ENCODE measurements at places on chromosomes 16 and 17.
A peak's percentile ranks its signal among the peaks of the same experiment; 100 is the strongest.

DNA sequence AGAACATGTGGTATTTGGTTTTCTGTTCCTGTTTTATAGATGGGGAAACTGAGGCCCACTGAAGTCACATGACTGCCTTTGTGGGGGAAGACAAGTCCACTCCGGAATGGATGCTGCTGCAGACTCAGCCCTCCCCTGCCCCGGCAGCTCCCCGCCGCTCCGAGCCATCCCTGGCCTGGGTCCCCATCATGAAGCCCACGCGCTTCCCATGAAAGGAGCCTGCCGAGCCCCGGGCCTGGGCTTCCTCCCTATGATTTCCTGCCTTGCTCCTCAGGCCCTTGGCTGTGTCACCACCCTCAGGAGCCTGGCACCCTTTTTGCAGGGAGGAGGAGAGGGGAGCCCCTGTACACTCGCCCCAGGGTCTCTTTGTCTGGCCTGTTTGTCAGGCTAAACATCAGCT lies 125.3 kb upstream of the FOXF1 start:
- DNase-seq, result no peak

DNA sequence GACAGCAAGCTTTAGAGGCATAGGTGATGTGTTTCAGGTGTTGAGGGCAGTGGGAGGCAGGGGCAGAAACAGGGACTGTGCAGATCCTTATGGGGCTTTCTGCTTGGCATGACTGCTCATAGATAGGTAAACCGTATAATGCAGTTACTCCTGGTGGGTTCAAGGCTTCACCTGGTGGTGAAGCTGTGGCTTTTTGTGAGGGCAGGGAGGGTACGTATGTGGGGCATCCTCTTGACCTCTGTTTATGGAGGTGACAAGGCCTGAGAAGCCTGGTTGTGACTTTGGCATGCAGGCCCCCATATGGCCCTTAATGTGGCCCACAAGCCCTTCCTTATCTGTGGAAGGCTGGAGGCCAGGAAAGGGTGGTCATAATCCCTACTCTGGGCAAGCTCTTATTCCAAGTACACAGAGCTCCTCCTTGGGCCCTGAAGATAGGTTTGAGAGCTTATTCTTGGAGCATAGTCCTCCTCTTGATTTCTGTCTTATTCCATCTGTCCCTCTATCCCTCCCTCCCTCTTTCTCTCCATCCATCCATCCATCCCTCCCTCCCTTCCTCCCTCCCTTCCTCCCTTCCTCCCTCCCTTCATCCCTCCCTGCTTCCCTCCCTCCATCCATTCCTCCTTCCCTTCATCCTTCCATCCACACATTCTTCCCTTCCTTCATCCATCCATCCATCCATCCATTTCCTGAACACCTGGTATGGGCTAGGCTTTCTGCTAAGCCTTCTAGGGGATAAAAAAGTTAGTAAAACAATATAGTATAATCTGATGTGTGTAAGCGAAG lies 1.3 kb upstream of the CCL16 start:
- no peak for DNase-seq

DNA sequence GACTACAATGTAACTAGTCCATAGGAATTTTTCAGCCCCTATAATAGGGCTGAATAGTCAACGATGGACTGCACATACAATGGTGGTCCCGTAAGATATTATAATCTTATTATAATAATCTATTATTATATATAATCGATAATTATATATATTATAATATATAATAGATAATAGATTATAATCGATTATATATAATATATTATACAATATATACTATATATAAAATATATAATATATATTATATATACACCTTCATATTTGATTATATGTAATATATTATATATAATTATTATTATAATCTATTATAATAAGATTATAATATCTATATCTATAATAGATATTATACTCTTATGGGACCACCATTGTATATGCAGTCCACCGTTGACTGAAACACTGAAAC lies 238.8 kb downstream of the XYLT1 start:
- DNase-seq, result no peak

- DNase-seq, result no peak
Observed at GRCh38 chr17:30915833-30916611, 5.7 kb upstream of the ADAP2 start.

GRCh38 chr16:51071326-51071725 lies 79.7 kb downstream of the SALL1 start:
- DNase-seq, result no peak

GRCh38 chr16:57627184-57627871 lies 1.1 kb upstream of the ADGRG1 start:
- peak; percentile 91 for DNase-seq

DNA sequence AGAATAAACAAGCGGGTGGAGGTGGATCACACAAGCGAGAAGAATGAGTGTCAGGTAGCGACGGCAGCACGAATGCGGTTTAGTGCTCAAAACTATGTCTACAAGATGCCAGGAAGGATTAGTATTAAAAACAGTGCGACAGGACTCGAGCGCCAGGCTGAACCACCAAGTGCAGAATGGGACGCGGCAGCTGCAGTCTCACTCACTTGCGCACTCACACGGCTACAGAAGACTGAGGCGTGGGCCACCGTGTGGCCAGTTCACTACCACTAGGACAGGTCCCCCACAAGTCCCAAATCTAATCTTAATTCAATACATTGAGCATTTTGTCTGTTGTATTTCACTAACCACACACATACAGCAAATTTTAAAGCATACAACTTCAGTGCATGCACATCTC lies 35.7 kb upstream of the TRAP1 start:
- DNase-seq, result no peak

DNA sequence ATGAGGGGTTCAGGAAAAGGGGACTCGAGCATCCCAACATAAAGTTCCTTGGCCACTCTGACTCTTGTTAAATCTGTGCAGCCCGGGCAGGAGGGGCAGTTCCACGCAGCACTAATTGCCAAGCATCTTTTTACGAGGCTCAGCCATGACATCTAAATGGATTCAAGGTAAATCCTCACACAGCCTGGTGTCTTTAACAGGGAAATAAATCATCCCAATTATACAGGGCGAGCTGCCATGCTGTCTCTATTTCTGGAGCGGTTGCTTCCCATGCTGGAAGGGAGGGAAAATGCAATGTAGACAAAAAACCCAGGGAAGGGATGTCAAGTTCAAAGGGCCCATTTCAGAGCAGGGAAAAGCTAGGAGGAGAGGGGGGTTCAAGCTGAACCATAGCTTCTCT lies 110.0 kb downstream of the GAS7 start:
- DNase-seq, result no peak

DNA sequence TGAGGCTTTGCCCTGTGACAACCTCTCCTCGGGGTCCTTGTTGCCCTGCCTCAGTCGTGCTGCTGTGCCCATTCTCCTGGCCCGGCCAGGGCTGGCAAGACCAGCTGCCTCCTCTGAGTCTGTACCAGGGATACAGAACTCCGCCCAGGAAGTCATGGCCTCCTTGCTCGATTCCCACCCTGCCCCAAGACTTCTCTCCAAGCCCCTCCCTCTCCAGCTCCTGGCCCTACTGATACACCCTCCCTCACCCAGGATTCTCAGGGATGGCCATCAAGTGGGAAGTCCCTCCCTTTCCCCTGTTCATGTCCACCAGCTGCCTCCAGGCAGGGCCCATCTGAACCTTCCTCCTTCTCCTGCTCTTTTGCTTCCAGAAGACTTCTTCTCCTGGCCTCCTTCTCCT lies 11.2 kb upstream of the TMEM208 start:
- DNase-seq, result peak; percentile 35

DNA sequence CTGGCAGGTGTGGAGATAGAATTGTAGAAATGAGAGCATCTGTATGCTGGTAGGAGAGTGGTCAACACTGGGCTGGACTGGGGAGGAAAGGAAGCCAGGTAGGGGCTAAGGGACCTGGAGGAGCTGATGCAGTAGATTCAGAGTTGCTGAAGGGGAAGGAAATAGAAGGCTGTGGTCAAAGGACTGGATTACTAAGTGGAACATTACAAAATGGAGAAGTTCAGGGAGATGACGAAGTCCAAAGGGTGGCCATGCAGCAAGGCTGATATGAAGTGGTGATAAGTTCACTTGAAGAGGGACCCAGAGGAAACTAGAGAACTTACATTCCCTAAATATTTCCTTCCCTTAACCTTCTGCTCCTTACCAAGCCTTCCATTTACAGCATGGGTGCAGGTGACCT lies 8.6 kb upstream of the CCL2 start:
- no peak for DNase-seq

DNA sequence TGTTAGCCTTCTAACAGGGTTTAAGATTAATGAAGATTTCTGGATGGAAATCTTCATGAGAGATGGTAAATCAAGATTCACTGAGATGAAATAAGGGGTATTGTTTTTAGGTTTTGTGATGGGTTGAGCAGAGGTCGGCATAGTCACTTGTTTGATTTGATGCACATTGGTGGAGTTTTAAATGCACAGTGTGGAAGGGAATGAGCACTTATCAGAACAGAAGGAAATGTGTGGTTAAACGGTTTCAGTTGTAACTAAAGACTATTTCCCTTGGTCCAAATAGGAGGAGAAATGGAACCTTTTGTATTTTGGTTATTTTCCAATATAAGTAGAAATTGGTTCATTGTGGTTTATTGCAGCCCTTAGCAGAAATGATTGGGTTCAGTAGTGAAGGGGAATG lies 34.1 kb downstream of the CBFB start:
- no peak for DNase-seq

DNA sequence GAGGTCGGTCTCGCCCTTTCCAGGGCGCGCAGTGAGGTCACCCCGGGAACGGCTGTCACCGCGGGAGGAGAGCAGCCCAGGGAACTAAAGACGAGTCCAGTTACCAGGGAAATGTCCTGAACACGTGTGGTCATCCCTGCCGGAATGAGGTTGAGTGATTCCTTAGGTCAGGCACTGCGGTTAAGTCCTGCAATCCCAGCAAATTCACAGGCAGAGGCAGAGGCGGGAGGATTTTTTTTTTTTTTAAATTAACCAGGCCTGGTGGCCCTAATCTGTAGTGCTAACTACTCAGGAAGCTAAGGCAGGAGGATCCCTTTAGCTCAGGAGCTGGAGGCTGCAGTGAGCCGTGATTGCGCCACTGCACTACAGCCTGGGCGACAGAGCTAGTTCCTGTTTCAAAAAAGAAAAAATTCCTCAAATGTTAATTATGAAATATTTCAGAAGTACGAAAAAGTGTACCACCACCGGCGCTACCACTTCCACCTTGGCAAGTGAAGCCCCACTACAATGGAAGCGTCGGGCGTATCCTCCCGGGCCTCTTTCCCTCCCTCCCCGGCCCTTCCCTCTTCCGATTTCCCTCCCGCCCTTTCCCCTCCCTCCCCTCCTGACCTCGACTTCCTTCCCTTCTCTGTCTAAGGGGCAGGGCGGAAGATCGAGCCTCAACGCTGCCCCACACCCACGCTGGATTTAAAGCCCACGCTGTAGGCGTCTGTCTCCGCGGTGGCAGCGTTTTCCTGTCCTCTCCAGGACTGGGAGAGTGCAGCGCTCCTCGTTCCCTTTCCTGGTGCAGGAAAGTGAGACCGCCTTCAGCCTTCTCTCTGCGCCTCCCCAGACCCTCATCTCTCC lies 27.3 kb downstream of the SLFN11 start:
- peak; percentile 84 for DNase-seq

- peak; percentile 41 for DNase-seq
Observed at GRCh38 chr17:63573634-63574033, 23.4 kb downstream of the DCAF7 start.

DNA sequence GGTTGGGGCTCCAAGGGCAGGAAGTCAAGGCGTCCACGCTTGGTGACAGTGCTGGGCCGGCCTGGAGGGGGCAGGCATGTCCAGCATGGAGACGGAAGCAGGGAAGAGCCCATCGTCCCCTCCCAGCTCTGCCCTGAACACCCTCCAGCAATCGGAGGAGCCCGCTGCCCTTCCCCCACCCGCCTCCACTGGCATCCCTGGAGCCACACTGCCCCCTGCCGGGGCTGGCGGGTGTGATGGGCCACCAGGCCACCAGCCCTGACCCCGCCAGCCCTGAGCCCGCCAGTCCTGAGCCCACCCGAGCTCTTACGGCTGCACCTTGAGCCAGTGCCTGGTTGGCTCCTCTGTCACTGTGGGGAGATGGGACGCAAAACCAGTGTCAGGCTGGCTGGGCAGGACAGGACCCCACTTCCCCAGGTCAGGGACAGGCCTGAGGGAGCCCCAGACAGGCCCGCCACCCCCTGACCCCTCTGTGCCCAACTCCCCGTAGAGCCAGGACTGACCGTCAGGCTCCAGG lies 4.1 kb upstream of the CDH15 start:
- DNase-seq, result peak; percentile 95

- peak; percentile 59 for DNase-seq
Observed at GRCh38 chr17:27430882-27431491, 25.3 kb upstream of the KSR1 start.

GRCh38 chr16:72277749-72278148 lies 105.8 kb upstream of the PMFBP1 start:
- no peak for DNase-seq

DNA sequence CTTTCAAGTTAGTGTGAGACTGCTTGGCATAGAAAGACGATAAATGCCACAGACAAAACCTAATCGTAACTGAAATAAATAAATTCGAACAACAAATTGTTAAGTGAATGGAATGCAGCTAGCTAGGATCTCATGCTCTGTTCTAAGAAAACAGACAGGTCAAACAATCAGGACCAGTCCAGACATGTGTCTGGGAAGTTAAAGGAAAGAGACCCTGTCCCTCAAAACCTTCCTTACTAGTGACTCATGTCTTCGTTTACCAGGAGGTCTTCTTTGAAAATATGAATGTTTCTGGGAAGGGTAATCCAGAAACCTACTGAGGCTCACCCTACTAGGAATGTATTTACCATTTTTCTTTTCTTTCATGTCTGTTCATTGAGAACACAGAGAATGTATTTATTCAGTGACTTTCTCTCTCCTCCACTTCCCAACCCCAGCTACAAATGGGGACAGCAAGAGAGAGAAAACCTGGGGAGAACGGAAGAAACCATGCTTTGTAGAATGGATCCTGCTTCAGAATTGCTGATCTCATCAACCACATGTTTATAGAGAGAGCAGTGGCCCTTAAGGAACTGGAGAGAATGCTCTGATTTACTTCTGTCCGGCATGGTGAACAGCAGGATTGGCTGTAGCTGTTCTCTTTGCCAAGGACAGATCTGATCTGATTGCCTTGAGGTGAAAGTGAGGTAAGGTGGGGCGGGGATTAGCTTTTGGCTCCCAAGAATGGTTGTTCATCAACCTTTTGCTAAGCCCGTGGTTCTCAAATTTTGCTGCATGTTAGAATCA lies 39.4 kb upstream of the DHX8 start:
- no peak for DNase-seq

Data from mesendoderm (in vitro differentiated cells).